Thyroid gland (tissue), 4 donors: ENCODE measurements at places on chromosomes 6 and 20.
A peak's percentile ranks its signal among the peaks of the same experiment; 100 is the strongest.

DNA sequence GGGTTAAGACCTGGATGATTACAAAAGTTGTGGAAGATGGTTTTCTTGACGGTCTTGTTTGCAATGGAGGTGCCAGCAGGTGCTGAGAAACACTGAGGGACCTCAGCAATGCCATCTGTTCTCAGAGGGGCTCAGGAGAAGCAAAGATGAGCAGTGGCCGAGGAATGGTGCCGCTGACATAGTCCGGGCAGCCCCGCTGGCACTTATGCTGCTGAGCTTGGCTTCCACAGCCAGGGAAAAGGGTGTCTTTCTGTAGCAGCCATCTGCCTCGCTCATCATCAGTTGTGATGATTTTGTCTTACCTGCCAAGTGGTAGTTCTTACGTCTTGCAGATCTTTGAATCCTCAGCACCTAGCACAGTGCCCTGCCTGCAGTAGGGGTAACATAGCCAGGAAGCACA, 55.7 kb downstream of the PPP1R14C start:
- H3K27me3 ChIP-seq = no peaks in the 10 kb centered on the region
- no peak for DNase-seq
- H3K36me3 ChIP-seq = no peaks in the 10 kb centered on the region

DNA sequence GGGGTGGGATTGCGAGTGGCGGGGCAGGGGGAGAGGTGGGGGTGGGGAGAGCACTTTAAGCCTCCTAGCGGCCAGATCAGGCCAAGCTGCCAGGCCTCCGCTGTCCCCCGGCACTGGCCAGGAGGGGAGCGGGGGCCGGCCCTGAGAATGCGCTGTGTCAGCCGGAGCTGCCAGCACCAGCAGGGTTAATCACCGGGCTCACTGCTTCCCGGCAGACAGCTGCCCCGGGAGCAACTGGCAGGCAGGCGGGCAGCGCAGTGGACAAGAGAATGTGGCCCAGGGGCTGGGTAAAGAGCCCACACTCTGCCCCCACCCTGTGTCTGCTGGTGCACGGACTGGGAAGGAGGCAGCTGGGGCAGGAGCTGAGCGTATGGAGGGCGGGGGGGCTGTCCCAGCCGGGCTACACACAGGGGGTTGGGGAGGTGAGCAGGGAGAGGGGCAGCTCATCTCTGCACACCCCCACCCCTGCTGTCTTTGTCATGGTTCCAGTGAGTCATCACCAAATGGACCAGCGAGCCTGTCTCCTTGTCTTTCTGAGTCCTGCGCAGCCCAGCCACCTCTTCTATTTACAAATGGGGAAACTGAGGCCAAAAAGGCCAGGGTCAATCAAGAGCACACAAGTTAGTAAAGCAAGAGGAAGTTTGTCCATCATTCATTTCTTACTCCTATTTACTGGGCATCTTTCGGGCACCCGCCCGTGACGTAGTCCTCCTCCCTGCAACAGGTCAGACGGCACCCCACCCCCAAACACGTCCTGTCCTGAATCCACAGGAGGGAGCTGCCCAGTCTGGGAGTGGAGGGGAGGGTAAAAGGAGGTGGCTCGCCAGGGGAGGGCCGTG, 2.1 kb upstream of the LAMA5 start:
- peaks cover 59% of the 10 kb centered on the region for H3K4me1 ChIP-seq
- H3K4me3 ChIP-seq = no peak overlapping the region
- H3K27me3 ChIP-seq = no peaks in the 10 kb centered on the region
- no peaks in the 10 kb centered on the region for H3K36me3 ChIP-seq

DNA sequence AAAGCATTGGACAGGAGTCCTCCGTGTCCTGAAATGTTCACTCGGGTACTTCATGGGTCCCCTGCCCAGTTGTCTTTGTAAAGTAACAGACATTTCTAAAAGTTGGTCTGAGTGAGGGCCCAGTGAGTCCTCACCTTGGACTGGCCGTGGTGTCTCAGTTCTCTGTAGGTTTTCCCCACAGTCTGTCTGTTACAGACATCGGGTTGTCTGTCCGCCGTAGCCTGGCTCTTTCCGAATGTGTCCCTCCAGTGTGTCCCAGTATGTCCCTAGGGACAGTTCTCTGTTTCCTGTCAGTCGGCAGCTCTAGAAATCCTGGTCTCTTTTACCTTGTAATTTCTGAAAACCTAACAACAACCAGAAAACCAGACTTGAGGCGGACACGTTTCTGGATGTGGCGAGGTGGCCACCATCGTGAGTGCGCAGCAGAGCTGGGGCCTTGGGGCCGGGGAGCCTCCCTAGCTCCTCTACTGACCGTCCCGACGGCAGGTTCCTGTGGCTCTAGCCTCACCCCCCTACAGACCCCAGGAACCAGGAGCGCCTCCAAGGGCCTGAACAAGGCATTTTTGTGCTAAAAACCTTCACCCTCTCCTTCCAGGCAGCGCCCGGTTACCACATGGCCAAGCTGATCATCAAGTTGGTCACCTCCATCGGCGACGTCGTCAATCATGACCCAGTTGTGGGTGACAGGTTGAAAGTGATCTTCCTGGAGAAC, 42.2 kb downstream of the PYGB start:
- no peak overlapping the region for H3K27ac ChIP-seq
- no peak for DNase-seq
- peaks cover 7% of the 10 kb centered on the region for H3K4me1 ChIP-seq
- no peak overlapping the region for H3K4me3 ChIP-seq
- H3K27me3 ChIP-seq = no peaks in the 10 kb centered on the region
- peaks cover 42% of the 10 kb centered on the region for H3K36me3 ChIP-seq

GRCh38 chr20:22717466-22717865, 133.1 kb upstream of the FOXA2 start:
- no peak overlapping the region for H3K4me3 ChIP-seq
- H3K4me1 ChIP-seq = no peaks in the 10 kb centered on the region
- H3K27me3 ChIP-seq = no peaks in the 10 kb centered on the region
- H3K27ac ChIP-seq = no peak overlapping the region
- no peak for DNase-seq
- no peaks in the 10 kb centered on the region for H3K36me3 ChIP-seq

DNA sequence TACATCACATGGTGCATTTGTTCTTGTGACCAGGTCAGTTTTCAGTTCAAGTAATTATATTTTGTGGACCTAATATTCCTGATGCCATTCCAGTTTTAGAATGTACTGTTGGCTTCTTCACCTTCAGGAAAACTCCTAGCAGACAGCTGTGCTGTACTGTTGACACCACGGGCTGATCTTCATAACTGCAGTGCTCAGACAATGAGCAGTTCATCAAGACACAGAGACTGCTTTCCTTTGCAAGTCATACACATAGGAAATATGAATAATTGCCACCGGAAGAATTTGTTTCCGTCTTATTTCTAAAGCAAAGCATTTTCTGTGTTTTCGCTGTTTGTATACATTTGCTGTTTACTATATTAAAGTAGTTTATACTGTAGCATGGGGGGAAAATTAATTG, 89.8 kb downstream of the C6orf118 start:
- DNase-seq = no peak
- no peak overlapping the region for H3K4me3 ChIP-seq
- no peaks in the 10 kb centered on the region for H3K36me3 ChIP-seq
- no peaks in the 10 kb centered on the region for H3K4me1 ChIP-seq
- no peak overlapping the region for H3K27ac ChIP-seq
- H3K27me3 ChIP-seq = no peaks in the 10 kb centered on the region

DNA sequence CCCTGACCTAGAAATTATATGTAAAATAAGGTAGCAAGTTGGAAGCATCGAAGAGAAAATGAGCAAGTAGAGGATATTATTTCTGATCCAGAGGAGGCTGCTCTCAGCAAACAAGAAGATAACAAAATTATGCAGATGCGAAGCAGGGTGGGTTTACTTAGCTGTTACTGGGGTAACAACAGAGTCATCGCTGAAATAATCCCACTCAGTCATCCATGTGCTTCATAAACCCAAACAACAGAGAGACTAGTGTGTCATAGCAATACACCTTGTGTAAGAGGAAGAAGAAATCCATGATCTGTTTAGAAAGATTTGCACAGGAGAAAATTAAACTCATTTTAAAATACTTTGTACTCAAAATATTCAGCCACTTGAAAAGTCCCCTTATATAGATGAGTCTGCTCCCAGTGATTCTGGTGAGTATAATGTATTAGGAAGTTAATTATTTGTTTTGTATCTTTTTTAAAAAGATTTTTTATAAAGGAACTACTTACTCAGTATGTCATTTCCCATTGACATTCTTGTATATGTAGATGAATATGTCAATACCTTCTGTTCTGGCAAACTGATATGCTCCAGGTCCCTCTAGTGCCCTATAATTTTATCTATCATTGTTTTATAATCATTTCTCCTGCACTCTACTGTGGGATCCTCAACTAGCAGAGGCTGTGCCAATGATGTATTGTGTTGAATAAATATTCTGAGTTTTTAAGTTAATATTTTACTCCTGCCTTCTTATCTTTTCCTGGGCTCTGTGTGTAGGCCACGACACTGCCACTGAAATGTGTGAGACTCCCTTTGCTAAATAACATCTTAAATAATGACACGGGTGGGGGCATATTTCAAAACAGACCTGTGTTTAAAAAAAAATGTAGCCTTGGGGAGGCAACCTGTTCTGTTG, 8.6 kb upstream of the HIVEP2 start:
- no peaks in the 10 kb centered on the region for H3K4me1 ChIP-seq
- no peaks in the 10 kb centered on the region for H3K36me3 ChIP-seq
- H3K4me3 ChIP-seq = no peak overlapping the region
- no peak overlapping the region for H3K27ac ChIP-seq
- no peaks in the 10 kb centered on the region for H3K27me3 ChIP-seq
- no peak for DNase-seq

GRCh38 chr6:87421576-87421975, 13.8 kb downstream of the CFAP206 start:
- no peak overlapping the region for H3K27ac ChIP-seq
- no peaks in the 10 kb centered on the region for H3K36me3 ChIP-seq
- no peak overlapping the region for H3K4me3 ChIP-seq

DNA sequence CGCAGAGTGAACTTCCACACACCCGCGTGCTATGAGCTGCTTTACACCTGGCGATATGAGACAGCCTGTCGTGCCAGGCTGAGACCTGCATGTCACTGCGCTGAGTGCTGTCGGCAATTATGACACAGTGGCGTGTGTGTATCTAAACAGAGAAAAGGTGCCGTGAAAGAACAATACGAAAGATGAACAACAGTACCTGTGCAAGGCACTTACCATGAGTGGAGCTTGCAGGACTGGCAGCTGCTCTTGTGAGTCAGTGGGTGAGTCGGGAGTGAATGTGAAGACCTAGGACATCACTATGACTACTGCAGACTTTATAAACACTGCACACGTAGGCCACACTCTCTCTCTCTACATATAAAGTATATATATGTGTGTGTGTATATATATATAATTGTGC, 68.5 kb upstream of the DUSP22 start:
- H3K27ac ChIP-seq = no peak overlapping the region
- no peak overlapping the region for H3K4me3 ChIP-seq
- H3K27me3 ChIP-seq = no peaks in the 10 kb centered on the region
- no peaks in the 10 kb centered on the region for H3K4me1 ChIP-seq

DNA sequence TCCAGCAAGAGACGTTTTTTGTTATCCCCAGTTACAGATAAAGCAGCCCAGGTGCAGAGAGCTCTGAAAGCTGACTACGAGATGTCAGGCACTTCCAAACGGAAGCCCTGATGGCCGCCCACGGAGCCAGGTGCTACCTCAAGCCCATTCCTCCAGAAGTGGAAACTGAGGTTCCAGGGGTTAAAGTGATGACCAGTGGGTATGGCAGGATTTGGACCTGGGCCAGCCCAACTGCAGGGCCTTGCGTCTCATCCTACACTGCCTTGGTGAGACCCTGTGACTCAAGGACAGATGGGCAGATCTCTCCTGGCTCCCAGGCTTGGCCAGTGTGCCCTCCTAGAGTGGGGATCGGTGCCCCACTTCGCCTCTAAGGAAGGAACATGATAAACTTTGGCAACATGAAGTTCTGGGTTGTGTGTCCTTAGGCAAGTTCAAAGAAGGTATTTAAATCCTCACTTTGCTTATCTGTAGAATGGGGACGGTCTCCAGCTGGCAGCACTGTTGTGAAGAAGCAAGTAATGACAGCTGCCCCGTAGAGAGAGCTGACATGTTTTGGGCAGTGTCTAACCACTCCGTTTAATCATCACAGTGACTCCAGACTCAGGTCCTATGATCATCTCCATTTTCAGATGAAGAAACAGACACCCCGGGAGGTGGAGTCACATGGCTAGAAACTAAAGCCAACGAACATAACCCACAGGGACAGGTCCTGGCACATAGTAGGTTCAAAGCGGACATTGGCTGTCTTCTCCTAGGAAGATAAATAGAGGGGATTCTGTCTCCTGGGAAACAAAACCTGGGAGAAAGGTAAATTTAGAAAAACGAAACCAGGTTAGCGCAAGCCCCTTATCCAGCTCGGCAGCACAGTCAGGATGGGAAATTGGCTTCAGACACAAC, 34.4 kb upstream of the CDH22 start:
- H3K36me3 ChIP-seq = no peaks in the 10 kb centered on the region
- peaks cover 9% of the 10 kb centered on the region for H3K27me3 ChIP-seq
- no peaks in the 10 kb centered on the region for H3K4me1 ChIP-seq

DNA sequence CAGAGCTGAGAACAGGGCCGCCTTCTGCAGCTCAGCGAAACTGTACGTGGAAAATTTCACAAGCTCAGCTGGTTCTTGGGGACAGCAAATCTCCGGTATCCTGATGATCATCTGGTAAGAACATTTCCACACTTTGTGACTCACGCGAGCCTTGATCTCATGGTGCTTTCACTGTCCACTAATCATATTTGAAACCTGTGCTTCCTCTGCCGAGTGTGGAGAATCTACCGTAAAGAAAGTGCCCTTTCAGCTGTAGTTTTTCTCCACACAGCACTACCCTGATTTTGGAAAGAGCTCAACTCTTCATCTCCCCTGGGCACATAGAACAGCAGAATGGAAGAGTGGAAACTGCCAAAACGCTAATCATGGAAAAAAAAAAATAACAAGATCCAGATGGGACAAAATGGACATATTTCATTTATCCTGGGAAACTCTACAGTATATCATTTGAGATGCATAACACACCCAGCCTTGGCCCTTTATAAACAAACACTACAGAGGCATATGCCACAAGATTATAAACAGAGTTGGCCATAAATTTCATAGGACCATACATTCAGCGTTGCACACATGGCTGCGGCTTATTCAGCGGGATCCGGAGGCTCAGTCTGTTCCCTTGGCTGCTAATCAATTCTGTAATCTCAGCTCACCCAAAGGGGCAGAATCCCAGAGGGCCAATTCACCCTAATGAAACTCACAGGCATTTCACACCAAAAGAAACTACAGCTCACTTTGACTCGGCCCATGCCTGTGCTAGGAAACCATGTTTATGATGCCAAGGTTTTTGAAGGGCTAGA, 434.5 kb downstream of the HDGFL1 start:
- no peaks in the 10 kb centered on the region for H3K36me3 ChIP-seq
- peak; percentile 10 for DNase-seq
- H3K27me3 ChIP-seq = no peaks in the 10 kb centered on the region
- no peak overlapping the region for H3K27ac ChIP-seq
- no peak overlapping the region for H3K4me3 ChIP-seq
